ENCODE measurements at places on chromosomes 4 and X. TPM values are rescaled to one million over a fixed set of nuclear protein-coding genes. Genes with fewer than 3 reads are reported as not detected.

DNA sequence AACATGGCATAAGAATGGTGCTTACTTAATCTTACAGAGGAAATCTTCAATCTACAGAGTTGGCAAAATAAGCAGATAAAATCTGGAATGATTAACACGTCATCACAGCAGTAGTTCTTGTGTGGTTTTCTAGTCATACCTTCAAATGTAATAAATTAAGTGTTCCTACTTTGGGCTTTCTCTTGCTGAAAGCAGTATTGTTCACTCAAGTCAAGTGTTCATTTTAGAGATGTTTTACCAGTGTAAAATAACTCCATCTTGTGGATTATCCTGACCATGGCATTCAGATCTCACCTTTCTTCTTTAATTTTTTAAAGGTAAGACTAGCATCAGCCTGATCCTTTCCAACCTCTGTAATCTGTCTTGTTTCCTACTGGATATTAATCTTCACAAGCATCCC lies 72.9 kb downstream of the ADAMTS3 start:
- DNase-seq: no peak

DNA sequence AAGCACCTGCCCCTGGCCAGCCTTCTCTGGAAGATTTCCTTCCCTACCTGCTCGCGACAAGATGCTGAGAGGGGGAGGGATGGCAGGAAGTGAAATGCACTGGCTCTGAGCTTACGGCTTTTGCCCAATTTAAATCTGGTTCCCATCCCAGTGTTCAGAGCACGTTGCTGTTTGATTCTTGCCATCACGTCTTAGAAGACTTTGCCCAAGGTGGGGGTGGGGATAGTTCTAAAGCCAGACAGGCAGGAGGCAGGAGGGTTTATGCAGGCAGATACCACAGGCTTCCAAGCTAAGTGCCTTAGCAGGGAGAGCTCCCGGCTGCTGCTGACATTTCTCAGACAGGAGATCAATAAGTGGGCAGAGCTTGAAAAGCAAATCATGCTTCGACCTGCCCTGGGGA lies 393.9 kb downstream of the MID1IP1 start:
- peak; percentile 12 for DNase-seq

MAP3K15 gene
- total RNA-seq: 4.2 TPM

DNA sequence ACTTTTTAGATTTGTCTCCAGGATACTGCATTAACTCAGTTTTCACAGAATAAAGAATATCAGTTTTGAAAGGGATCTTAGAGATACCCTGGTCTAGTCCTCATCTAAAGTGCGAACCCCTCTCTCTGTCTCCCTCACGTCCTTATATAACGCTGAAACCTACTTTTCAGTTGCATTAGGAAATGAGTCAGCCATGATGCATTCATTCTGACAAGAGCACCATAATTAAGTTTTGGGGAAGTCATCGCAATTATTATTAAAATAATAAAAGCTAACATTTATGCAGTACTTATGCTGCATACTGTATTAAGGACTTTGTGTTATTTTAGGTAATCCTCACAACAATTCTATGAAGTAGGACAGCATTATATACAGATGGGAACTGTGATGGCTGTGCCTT lies 116.1 kb downstream of the REELD1 start:
- no peak for DNase-seq

- no peak for DNase-seq
Measured at GRCh38 chr4:86034616-86035015, 325.2 kb downstream of the MAPK10 start.

IL21 gene
- total RNA-seq: not detected

LRP2BP gene
- total RNA-seq: 0.17 TPM

PPP1R3F gene
- 10.2 TPM for total RNA-seq

- DNase-seq: no peak
Measured at GRCh38 chr4:8351931-8352367, 82.4 kb downstream of the HTRA3 start.

- no peak for DNase-seq
Measured at GRCh38 chr4:2390784-2391421, 27.5 kb downstream of the ZFYVE28 start.

Data from progenitor cell of endocrine pancreas (in vitro differentiated cells).